ENCODE measurements at places on chromosomes 2 and 18.
A peak's percentile ranks its signal among the peaks of the same experiment; 100 is the strongest.

DNA sequence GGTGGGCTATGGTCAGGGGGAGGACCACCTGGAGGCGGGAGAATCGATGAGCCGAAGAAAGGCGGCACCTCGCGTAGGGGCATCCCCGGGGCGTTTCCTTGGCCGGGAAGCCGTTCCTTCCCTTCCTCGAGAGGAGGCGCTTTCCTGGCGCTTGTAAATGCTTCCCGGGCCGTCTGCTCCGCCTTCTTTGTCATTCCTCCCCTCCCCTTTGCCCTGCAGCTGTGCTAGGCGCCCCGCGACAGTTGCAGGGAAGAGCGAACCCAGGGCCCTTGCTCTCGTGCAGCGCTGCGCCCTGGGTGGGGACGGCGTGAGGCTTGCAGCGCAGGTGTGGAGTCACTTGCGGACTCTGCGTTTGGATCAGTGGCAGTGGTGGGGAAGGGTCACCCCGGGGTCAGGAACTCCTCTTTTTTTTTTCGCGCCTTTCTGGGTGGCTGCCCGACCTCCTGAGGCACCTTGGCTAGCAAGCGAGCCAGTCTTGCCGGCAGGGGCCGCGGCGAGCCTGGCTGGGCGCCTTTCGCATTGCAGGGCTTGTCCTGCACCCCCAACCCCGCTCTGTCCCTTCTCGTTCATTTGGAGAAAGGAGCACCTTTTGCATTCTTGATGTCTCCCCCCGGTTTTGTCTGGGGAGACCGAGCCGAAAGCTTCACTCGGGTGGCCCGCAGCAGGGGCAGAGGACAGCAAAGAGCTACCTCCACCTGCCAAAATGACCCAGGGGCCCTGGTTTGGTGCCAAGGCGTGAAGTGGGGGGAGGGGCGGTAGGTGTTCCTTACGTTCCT, 858 bp downstream of the KCNS3 start:
- DNase-seq = no peak

- DNase-seq = no peak
Measured at GRCh38 chr2:214481204-214481603, 70.3 kb downstream of the VWC2L start.

DNA sequence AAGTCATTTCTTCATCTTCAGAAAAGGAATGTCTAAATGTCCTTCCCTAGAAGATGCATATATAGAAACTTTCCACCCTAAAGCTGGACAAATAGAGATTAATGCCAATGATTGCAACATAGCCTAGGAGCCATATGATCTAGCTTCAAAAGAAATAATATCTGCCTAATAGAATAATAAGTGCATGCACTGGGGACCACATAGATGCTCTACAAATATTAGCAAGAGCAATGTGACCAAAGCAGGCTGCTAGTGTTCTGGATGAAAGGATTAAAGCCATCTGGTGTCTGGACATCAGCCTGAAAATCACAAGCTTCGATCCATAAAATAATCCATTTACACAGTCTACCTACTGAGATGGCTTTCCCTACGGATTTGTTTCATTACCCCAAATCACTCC, 280.1 kb upstream of the KLHL14 start:
- no peak for DNase-seq

DNA sequence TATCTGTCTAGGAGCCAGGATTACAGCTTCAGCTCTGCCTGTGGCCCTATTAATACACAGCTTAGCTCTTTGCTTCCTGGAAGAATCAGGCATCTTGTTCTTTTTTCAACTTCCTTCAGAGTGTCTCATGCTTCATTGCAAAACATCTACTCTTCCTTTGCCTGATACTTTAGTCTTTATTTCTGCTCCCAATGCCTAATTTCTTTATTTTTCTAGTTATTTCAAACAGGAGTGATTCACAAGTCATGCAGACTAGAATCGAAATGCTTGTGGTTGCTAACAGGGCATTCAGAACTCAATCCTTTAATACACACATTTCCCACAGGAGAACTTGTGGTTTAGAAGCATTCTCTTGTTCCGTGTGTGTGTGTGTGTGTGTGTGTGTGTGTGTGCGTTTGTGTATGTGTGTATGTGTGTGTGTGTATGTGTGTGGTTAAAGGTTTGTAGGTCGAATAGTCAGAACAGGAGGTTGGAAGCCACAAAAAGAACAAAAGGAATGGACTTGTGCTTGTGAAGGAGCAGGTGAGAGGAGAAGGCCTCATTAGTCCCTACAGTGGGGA, 28.3 kb upstream of the INSIG2 start:
- no peak for DNase-seq

DNA sequence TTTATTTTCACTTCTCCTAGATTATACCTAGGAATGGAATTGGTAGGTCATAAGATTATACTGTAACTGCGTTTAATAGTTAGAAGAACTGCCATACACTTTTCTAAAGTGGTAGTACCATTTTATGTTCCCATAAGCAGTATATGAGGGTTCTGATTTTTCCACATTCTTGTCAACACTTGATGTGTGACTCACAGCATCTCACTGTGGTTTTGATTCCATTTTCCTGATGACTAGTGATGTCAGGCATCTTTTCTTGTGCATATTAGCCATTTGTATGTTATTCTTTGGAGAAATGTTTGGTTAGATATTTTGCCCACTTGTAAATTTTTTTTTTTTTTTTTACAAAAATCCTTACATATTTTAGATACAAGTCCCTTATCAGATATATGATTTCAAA, 2.3 kb downstream of the DCAF17 start:
- no peak for DNase-seq

- DNase-seq = no peak
Measured at GRCh38 chr2:1600191-1601066, 143.9 kb downstream of the PXDN start.

DNA sequence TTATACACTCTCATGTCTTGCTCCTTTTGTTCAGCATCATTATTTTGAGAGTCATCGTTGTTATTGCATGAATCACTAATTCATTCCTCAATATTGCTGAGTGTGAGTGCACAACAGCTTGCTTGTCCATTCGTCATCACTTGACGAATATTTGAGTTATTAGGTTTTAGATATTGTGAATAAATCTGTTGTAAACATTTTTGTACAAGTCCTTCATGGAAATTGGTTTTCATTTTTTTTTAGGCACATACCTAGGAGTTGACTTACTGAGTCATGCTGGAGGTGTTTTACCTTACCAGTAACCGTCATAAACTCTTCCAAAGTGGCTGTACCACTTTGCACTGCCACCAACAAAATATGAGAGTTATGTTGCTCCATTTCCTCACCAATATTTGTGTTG, 84.2 kb upstream of the NCK2 start:
- DNase-seq = no peak

GRCh38 chr2:58042486-58042970, 4.1 kb upstream of the VRK2 start:
- peak; percentile 41 for DNase-seq

DNA sequence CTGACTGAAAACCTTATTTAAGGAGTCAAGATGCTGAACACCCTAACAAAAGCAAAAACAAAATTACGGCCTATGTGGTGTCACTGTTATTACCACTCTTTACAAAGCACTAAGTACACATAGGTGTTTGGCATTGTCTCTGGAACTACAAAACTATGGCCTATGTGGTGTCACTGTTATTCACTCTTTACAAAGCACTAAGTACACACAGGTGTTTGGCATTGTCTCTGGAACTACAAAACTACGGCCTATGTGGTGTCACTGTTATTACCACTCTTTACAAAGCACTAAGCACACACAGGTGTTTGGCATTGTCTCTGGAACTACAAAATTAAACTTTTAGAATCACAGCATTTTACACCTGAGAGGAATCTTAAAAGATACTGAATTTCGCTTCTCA, 47.4 kb downstream of the SLC35F5 start:
- no peak for DNase-seq

GRCh38 chr2:109269706-109270504, 140.9 kb downstream of the SH3RF3 start:
- no peak for DNase-seq

DNA sequence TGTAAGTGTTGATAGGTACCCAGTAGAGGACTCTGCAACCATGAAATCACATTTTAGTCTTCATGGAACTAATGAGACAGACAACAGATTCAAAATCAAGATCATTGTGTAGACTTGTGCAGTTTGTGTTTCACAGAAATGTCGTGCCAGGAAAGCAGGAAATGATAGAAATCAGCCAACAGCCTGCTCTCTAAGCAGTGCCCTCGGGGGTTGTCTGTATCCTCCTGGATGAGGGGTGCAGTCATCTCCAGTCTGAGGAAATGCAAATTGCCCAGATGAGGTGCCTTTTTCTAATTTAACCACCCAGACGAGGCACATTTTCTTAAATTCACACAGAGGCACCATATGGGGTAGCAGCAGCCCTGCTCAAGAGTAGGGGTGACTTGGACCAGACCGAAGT, 663.1 kb downstream of the XIRP2 start:
- no peak for DNase-seq

DNA sequence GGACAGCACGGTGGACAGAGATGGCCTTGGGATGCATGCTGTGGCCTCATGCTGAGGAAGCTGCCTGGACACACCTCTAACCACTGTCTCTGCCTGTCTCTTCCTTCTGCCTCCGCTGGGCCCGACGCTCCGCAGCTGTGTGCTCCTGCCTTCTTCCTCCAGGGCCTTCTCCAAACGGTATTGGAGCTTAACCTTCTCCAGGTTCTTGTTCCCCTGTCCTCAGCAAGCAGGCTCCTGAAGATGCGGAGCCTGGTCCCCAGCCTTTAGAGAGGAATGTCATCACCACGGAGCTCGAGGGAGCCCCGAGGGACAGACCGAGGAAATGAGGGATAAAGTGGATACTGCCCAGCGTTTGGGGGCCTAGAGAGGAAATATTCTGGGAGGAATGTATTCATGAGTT, 155.1 kb downstream of the DYSF start:
- no peak for DNase-seq

Data from CD4-positive, alpha-beta T cell treated with Interleukin-6 at 100 ng/mL for 8 hours (primary cell).